ENCODE measurements at places on chromosomes 4 and X.
A peak's percentile ranks its signal among the peaks of the same experiment; 100 is the strongest.

GRCh38 chr4:121814756-121815155 is 8.9 kb downstream of the CCNA2 start:
- no peak for DNase-seq

- DNase-seq, result peak; percentile 22
These were observed 10.2 kb downstream of the HNRNPH2 start for GRCh38 chrX:101417981-101418841.

- no peak for DNase-seq
These were observed 155.6 kb downstream of the PCDH7 start for GRCh38 chr4:30875658-30876269.

DNA sequence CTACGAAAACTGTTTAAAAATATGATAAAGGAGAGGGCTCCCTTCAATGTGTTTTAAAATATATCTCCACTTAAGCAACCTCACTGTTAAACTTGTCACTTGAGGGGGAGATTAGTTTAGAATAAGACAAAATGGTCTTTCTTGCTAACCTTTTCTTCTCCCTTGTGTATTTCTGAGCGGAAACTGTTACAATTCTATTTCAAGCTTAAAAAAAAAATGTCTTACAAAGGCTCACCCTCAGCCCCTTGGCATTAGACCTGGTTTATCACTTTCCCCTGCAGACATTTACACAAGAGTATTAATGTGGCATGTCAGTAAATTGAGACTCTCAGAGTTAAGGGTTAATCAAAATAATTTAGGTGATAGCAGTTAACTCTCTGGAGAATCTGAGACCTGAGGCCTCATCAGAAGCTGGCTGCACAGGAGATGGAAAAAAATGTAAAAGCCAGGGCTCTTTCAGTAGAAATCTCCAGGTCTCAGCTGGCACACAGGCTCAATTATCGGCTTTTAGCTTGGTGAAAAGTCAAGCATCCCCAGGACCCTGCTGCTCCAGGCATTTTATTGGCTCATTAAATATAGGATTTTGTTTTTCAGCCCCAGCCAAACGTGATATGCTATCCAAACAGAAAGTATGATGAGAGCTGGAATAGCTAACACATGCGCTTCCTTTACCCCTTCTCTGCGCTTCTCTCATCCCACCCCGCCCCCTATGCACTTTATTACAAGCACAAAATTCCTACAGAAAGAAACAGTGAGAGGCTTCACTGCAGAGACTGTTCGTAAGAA is 130.5 kb downstream of the PPA2 start:
- no peak for DNase-seq

- no peak for DNase-seq
These were observed 32.9 kb upstream of the GRID2 start for GRCh38 chr4:92270908-92271307.

DNA sequence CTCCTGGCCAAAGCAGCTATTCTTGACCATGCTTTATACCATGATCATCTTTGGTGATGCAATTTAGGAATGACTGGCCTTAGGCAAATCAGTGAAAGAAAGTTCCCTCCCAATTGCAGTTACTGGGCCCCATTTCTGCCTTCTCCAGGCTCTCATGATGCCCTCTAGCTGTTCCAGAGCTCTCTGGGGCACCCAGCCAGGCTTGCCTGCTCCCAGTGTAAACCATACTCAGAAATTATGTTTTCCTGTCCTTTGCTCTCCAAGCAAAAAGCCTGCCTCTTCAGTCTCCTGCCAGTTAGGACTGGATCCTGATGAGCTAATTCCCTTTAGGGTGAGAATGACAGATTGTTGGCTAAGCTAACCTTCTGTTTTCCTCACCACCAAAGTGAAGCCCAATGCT is 85.3 kb upstream of the RBPJ start:
- no peak for DNase-seq

DNA sequence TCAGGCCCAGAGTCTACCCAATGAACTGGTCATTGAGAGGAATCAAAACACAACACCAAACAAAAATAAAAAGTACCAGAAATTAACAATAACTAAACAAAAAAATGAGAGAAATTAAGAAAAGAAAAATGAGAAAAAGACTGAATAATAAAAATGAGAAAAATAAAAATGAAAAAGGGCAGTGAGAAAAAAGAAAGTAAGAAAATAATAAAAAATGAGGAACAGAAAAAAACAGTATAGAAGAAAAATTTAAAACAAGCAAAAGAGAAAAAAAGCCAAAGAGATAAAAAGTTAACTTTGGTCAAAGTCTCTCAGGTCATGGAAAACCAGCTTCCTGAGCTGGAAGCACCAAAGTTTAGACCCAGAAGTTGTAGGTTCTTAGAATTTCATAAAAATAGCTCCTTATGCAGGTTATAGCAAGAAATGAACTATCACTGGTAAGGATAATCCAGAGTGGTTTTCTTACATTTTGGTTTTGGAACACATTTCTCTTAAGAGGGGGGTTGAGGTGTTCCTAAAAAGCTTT is 51.0 kb upstream of the WDR17 start:
- DNase-seq, result no peak

- no peak for DNase-seq
These were observed 25.8 kb upstream of the TBL1X start for GRCh38 chrX:9438933-9439494.

- no peak for DNase-seq
These were observed 215.6 kb upstream of the PPARGC1A start for GRCh38 chr4:24105327-24106038.

GRCh38 chrX:103475381-103475780 is 43.9 kb downstream of the RAB40A start:
- DNase-seq, result no peak

DNA sequence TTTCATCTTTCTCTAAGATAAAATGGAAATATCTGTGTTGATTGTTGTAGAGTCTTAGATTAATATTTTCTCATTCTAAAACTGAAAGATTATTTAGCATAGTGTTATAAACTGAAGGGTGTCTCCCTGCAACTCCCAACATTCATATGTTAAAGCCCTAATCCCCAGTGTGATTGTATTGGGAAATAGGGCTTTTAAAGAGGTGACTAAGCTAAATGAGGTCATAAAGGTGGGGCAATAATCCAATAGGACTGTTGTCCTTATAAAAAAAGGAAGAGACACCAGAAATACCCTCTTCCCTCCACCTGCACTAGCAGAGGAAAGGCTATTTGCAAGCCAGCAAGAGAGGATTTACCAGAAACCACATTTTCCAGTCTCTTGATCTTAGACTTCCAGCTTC is 1626.4 kb downstream of the C4orf33 start:
- no peak for DNase-seq

DNA sequence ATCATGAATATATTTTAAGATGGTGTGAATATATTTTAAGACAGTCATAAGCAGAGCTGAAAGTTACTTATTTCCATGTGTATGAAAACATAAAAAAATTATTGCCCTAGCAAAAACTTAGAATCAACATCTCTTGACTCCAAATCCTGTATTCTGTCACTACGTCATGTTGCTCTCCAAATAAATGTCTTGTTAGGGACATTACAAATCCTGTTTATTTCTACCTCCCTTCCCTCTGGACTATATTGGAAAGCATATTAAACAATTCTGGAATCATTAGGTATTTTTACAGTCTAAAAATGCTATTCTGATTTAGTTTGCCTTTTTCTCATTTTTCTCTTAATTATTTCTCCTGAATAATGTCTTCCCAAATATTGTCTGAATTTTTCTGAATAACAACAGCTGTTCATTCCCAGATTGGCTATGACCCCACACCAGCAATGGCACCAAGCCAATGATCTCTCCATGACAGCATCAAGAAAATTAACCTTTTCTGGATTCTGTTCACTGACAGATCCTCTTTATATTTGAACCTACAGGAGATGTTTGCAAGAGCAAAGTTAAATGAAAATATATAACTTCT is 523.1 kb downstream of the IQCM start:
- DNase-seq, result no peak

DNA sequence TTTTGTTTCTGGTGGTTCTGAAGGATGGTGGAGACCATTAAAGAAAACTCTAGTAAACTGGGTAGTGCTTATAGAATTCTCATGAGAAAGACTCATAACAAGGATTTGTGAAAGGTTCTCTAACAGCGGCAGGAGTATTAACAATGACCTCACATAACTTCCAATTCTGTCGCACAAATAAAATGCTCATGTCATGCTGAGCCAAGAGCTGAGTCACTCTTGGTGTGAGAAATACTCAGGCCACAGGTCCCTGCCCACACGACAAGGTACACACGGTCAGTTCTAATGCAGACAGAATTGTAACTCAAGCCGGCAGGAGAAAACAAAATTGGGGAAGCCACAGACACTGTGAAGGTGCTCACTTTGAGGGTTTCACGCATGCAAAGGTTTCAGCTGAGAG is 34.4 kb upstream of the C4orf50 start:
- DNase-seq, result no peak

GRCh38 chr4:140969296-140969695 is 164.0 kb downstream of the RNF150 start:
- no peak for DNase-seq

DNA sequence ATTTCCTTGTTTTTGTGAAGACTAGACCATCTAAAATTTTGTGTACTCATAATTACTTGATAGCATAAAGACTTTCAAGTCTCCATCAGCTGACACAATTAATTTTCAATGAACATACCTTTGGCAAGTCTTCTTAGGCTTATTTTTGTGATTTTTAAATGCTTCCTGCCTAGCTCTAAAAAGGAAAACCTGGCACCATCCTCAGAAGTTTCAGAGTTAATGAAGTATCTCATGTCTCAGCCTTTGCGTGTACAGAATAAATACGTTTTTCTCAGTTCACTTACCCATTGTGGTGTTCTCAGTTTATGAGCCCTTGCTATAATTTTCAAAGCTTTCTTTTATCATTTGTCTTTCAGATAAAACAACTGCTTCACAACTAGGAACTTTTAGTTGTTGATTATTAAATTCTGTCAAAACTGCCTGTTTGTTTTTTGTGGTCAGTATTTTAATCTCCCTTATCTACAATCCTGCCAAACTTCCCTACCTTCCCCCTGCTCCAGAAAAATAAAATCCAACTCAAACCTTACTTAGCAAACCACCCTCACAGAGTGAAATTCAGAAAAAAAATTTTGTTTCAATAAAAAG is 21.6 kb downstream of the ADD1 start:
- DNase-seq, result no peak

DNA sequence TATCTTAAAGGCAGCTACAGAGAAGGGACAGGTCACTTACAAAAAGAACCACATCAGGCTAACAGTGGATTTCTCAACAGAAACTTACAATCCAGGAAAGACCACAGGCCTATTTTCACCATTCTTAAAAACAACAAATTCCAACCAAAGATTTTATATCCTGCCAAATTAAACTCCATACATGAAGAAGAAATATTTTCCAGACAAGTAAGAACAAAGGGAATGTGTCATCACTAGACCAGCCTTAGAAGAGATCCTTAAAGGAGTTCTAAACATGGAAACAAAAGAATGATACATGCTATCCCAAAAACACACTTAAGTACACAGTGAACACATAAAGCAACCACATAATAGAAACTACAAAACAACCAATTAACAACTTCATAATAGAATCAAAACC is 105.6 kb downstream of the ANXA10 start:
- no peak for DNase-seq

GRCh38 chrX:153455571-153455970 is 9.7 kb upstream of the TREX2 start:
- DNase-seq, result no peak

GRCh38 chrX:112997991-112998390 is 157.4 kb upstream of the AMOT start:
- DNase-seq, result no peak

GRCh38 chrX:150984169-150984824 is 1.2 kb downstream of the HMGB3 start:
- peak; percentile 44 for DNase-seq

DNA sequence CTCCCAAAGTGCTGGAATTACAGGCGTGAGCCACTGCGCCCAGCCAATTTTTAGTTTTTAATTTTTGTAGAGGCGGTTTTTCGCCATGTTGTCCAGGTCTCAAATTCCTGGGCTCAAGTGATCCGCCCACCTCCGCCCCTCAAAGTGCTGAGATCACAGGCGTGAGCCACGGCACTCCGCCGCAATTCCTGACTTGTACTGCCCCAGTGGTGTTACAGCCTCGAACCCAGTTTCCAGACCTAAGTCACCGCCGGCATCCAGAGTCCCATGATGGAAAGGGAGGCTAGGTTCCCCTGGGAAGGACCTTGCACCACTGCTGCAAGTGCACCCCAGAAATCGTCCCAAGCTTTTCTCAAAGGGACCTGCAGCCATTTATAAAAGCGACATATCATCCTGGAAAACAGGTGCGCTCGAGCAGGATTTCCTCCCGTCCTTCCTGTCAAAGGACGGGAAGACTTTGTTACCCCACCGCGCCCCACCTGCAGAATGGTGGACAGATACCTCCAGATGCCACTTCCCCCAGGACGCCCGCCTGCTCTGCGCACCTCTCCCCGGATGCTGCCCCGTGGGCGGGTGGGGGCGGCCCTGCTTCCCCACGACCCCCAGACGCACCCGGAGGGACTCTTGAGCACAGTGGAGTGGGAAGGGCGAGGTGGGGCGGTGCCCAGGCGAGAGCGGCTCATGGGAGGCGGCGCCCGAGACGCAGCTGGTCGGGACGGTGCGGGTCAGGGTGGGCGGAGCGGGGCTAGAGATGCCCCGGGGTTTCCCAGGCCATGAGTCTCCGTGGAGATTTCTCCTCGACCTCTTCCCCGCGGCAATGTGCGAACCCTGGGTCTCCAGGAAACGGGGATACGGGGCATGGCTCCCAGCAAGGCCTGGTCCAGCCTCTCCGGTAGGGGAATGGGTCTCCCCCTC is 947 bp upstream of the RPL10 start:
- DNase-seq, result peak; percentile 93

- DNase-seq, result no peak
These were observed 48.7 kb downstream of the STAG2 start for GRCh38 chrX:124010157-124010556.

DNA sequence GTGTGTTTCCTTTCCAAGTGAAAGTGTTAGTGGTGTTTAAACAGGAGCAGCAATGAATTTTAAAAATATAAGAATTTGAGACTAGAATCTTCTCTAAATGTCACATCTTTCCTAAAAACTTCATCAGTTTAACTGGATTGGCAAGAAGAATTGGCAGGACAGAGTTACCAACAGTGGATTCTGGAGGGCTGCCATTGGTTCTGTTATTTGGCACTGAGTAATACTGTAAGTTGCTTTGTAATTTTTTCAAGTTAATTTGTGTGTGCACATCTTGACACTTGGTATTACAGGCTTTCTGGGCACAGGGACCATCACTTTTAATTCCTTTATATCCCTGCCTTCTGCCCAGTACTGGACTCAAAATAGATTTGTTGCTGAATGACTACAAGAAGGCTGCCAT is 4.5 kb upstream of the GPRIN3 start:
- no peak for DNase-seq

- no peak for DNase-seq
These were observed 34.3 kb upstream of the SPATA4 start for GRCh38 chr4:176229645-176230044.

- DNase-seq, result no peak
These were observed 14.1 kb downstream of the CTBP1 start for GRCh38 chr4:1234811-1235292.
